Stimulated activated CD4-positive, alpha-beta T cell treated with anti-CD3 and anti-CD28 coated beads, Interleukin-1b, Interleukin-23, amount 100 ng/mL, for 4 hours (primary cell): ENCODE measurements at places on chromosomes 3 and 15.

GRCh38 chr3:68483601-68484000 lies 448.7 kb downstream of the TAFA4 start:
- no peak for DNase-seq

GRCh38 chr3:172687501-172687900 lies 23.4 kb downstream of the NCEH1 start:
- no peak for DNase-seq

- no peak for DNase-seq
Observed at GRCh38 chr15:35019404-35020327, 31.6 kb upstream of the ZNF770 start.

DNA sequence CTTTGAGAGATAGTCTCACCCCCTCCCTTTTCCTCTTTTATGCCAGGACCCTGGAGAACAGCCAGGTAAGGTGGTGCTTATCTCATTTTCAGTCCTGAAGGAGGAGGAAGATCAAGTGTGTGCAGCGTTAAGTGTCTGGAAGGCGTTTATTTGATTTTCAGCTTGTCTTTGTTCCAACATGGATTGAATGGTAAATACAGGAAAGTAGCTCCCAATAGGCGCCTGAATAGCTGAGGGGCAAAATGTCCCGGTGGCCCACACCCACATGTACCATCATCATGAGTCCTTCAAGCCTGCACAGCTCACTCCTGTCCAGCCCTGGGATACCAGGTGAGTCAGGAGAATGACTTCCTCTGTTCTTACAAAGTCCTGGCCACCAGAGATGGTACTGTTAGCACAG lies 73.5 kb downstream of the CEMIP start:
- DNase-seq, result no peak

GRCh38 chr15:38864122-38864521 lies 299.5 kb upstream of the RASGRP1 start:
- no peak for DNase-seq

- DNase-seq, result no peak
Observed at GRCh38 chr3:10400050-10400748, 79.3 kb upstream of the SEC13 start.

DNA sequence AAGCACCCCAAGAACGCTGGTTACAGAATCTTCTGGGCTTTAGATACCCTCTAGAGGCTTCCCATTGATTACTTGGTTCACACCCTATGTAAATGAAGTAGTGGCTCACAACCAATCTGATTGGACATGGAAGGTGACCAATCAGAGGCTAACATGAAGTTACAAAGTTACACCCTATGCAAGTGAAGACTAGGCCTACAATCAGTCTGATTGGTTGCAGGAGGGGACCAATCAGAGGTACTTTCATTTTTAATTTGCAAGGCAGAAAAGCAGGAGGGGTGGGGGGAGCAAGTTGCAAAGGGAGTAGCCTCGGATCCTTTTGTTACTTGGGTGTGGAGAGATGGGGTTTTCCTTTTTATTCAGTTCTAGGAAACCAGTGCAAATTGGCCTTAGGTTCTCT lies 11.1 kb upstream of the RTP2 start:
- DNase-seq, result no peak

DNA sequence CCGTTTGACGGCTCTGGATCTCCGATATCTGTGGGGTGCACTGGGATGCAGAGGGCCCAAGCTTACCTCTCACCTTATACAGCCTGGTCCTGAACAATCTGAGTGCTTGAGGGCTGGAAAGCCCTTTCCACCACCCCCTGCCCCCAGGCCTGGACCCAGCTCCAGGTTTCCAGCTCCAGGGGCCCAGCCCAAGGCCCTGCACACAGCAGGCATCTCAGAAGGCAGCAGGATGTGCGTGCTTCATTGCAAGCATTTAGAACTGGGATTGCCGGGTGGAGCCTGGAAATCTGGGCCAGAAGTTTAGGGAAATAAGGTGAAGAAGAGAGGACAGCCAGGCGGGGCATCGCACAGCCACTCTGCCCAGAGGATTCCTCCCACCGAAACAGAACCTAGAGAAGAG lies 25.6 kb downstream of the CCDC33 start:
- no peak for DNase-seq

DNA sequence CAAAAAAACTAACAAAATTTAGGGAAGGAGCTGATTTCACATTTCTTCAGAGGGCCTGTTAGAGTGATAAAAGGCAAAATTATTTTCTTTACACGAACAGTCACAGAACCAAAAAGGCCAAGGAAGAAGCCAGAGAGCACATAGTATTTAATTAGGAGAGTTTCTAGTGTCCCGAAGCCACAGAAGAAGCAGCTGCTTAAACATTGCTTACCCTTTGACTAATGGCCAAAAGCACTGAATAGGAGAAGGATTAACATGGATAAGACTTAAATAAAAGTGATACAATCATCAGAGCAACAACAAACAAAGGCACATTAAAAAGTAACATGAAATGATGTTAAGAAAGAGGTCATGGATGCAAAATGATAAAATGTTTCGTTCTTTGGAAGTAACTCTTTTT lies 98.6 kb downstream of the CHL1 start:
- DNase-seq, result no peak

DNA sequence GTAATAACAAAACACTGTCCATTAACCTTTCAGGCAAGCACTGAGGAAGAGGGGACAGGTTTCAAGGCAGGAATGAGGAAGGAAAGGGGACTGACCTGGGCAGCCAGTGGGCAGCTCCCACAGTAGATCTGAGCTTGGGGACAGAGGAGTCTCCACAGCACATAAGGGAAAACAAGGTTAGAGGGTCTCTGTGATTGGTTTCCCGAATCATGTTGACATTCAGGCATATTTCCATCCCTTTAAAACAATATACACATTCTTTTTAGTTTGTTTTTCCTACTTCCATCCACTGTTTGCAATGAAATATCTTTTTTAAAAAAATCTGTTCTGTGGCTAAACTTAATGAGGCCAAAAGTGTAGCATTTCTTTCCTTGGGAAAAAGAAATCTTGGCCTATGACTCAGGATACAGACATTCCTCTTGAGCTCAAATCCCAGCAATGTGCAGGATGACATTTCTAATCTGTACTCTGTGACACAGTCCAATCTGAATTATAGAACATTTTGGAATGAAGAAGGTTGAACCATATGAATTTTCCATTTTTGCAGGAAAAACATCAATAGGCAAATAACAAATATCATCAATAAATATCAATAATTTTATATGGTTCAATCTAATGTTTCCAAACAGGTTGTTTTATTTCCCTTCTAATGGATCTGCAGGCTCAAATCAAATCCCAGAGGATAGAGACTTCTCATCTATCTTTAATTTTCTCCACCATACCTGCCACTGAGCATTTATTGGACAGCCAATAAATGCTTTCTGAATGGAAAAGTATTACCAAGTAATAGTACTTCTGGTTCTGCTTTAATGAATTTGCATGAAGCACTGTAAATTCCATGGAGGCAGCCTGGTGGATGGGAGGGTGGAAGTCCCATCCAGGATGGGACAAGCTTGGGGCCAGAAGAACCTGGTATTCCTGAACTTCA lies 54.1 kb downstream of the ITGB5 start:
- DNase-seq, result no peak

GRCh38 chr3:100210772-100211135 lies 50.0 kb upstream of the TBC1D23 start:
- DNase-seq, result no peak

- peak; percentile 42 for DNase-seq
Observed at GRCh38 chr3:47057212-47057671, 77.8 kb downstream of the NBEAL2 start.

DNA sequence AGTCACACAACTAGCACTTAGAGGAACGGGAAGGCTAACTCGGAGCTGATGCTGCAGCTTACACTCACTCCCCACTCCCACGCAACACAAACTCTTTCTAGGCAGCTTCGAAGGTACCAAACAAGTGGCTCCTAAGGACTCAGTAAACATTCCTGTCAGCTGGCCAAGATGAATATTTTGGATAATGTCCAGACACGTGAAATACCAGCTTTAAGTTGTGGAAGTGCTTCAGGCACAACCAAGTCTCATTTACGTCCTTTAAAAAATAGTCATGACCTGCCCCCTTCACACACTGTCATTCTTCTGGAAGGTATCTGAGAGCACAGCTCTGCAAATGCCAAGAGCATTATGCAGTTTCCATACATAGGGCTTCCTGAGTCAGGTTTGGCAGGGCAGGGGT lies 1005.9 kb upstream of the CFAP20DC start:
- no peak for DNase-seq

- no peak for DNase-seq
Observed at GRCh38 chr3:134211797-134212196, 38.9 kb downstream of the RYK start.

DNA sequence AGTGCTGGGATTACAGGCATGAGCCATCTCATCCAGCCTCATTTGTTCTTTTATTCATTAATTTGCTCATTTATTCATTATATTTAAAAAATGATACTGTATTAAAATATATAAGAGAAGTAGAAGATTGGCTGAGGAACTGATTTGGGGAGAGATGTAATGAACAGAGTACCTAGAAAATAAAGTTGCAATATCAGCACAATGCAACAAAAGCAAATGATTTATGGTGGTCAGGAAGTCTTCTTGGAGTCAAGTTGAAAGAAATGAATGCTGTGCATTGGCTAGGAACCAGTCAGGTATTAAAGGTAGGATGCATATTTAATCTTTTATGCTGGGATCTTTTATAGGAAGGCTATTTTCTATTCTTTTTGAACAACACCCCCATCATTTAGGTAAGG lies 152.2 kb downstream of the C3orf38 start:
- no peak for DNase-seq

DNA sequence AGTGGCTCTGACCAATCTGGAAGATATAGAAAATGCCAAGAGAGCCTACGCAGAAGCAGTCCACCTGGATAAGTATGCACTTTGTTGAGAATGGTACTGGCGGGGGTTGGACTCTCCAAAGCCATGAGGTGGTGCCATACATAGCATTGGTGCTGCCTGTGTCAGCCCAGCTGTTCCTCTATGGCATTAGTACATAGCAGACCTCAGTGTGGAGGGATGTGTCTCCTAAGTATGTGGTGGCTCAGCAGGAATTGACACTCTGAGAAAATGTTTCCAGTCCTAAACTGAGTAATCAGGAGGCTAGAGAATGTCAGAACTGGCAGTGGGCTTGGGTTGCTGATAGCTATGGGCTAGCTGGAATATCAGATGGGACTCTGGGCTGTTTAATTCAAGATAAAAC lies 48.4 kb downstream of the ADPGK start:
- no peak for DNase-seq

- DNase-seq, result no peak
Observed at GRCh38 chr3:47520756-47521155, 7.2 kb upstream of the ELP6 start.

- DNase-seq, result no peak
Observed at GRCh38 chr15:90141646-90142045, 39.4 kb upstream of the IDH2 start.

DNA sequence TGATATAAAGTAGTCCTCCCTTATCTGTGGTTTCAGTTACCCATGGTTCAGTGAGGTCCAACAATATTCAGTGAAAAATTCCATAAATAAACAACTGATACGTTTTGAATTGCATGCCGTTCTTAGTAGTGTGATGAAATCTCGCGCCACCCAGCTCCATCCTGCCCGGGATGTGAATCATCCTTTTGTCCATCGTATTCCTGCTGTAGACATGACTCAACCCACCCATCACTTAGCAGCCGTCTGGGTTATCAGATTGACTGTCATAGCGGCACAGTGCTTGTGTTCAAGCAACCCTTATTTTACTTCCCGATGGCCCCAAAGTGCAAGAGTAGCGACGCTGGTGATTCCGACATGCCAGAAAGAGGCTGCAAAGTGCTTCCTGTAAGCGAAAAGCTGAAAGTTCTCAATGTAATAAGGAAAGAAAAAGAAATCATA lies 48.0 kb upstream of the MEX3B start:
- DNase-seq, result no peak

DNA sequence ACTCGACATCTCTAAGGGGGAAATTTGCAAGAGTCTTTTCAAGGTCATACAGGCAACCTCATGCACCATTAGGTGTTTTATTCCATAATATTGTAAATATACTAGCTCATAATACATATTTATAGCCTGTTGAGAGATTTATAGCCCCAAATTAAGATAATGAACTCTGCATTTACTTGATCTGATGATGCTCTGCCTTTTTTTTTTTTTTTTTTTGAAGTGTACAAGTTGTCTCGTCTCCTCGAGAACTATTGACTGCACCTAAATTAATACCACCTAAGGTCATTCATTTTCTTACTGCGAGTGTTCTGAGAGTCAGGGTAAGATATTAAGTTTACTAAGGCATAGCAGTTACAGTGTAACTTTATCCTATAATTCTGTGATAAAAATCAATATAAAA lies 6.1 kb downstream of the CHRNA5 start:
- DNase-seq, result no peak

GRCh38 chr3:141900343-141900742 lies 23.9 kb downstream of the ATP1B3 start:
- DNase-seq, result no peak

DNA sequence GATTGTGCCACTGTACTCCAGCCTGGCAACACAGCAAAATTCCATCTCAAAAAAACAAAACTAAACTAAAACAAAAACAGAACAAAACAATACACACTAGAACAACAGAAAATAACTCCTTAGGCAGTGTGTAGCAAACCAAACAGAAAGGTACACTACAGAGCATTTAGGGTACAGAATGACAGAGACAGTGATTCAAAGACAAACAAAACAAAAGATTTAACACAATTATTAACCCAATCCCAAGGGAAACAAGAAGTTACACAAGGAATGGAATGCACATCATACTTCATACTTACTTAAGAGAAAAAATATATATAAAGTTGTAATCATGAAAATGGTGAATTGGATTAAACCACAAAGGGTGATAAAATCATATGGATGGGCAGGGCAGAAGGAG lies 12.9 kb downstream of the SLC25A20 start:
- DNase-seq, result no peak

GRCh38 chr3:127187316-127187715 lies 5.6 kb upstream of the PRR23E start:
- no peak for DNase-seq

- no peak for DNase-seq
Observed at GRCh38 chr3:44984335-44984734, 8.3 kb downstream of the EXOSC7 start.

DNA sequence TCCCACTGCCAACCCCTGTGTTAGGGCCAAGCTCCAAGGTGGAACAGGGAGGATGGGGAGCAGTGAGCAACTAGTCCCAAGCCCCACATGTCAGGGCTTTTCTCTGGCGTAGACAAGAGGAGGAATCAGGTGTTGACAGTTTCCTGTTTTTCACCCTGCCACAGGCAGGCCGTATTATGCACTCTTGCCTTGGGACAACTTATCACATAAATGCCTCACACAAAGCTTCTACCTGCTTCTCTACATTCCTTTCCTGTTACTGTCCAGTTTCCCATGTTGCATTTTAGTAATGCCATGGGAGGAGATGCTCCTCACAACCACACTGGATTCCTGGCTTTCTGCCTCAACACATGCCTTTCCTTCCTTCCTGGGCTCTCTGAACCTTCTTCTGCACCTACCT lies 381.2 kb upstream of the ATP11B start:
- DNase-seq, result no peak

DNA sequence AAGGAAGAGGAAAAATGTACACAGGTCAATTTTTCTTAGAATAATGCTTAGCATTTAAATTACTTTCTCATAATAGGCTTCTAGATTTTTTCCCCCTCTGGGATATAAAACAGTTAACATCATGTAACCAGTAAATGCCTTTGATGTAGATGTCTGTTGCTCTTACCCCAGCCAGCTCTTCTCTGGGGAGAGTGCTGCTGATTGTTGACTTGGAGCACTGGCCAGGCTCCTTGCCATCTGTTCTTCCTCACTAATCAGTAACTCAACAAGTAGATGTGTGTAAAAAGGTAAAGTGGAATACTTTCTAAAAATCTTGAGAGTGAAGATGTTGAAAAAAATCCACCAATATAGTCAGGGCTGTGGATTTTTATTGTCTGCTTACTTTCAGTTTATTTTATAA lies 42.2 kb downstream of the RIOX2 start:
- no peak for DNase-seq
